ENCODE measurements at places on chromosomes 3 and 15.
A peak's percentile ranks its signal among the peaks of the same experiment; 100 is the strongest.

DNA sequence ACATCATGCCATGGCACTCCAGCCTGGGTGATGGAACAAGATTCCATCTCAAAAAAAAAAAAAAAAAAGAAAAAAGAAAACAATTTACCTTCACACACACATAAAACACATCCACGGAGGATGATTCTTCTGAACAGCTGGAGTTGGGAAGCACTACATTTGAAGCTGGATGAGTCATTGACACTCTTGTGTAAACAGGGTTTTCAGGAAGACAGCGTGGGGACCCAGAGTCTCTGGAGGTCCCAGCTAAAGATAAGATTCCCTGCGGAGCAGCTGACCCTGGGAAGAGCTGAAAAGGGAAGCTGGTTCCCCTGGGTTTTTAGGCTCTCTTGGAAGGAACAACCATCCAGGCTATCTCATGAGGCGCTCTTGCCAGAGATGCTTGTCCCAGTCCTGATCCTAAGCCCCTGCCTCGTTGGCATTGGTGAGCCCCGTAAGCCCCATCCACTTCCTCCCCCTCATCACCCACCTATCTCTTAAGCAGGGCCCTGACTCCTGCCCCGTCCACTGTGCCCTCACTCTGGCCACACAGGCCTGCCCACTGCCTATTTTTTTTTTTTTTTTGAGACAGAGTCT lies 32.0 kb upstream of the FURIN start:
- peak; percentile 54 for DNase-seq

GRCh38 chr3:150261418-150261817 lies 146.7 kb upstream of the TSC22D2 start:
- no peak for DNase-seq

DNA sequence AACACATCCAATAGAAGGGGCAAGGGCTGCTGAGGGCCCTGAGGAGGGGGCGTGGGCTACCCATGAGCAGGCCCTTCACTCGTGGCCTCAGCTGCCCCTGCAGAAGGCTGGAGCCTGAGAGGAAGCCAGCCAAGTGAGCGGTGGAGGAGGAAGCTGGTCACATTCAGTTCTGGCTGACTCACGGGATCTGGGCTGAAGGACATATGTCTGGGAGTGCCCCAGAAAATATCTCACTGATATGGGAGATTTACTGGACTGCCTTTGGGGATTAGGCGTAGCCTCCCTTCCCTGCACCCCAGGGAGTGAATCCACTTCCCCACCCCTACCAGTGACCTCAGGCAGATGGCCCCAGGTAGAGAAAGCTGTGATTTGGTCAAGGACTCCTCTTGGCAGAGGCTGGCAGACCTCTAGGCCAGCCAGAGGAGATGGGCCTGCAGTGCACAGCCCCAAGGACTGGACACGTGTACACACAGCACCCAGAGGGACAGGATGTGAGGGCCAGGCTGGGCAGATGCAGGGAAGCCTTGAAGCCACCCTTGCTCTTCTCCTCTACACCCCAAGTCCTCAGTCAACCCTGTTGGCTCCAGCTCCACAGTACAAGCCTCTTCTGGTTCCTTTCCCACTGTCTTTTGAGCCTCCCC lies 14.2 kb upstream of the ANKDD1A start:
- DNase-seq: peak; percentile 53

- DNase-seq: no peak
These were observed 21.2 kb downstream of the NGRN start for GRCh38 chr15:90286678-90287077.

DNA sequence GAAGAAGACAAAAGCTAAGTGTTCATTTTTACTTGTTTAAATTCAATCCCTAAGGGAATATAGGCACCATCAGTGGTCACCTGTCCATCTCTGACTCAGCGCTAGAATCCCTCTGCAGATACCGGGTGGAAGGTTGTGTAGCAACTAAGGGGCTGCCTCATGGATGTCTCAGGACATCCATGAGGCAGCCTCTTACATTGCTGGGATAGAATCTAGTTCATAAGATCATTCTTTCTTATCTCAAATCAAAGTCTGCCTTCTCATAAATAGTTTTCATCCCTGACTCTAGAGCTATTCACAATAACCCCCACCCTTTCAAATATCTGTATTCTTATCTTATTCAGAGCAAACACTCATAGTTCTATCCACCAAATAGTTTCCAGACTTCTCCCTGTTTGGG lies 38.1 kb downstream of the HSPBAP1 start:
- no peak for DNase-seq

DNA sequence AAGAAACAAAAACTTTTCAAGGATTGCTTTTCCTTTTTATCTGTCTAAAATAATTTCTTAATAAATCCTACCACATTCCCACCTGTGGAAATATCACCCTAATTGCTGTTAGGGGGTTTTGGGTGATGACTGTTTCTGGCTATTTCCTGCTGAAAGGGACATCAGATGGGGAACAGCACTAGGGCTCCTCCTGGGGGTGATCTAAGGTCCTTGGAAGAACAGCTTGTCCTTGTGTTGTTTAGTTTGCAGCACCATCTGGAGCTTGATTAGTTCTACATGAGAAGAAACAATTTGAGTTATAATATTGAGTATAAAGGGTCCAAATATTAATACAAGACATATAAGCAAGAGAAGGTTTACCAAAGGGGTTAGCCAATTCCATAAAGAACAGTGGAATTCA lies 18.7 kb downstream of the OR5H15 start:
- no peak for DNase-seq

GRCh38 chr15:82178061-82178460 lies 84.5 kb downstream of the EFL1 start:
- DNase-seq: peak; percentile 88

- no peak for DNase-seq
These were observed 44.8 kb upstream of the RPL32 start for GRCh38 chr3:12886106-12886679.
